ENCODE measurements at places on chromosomes 16 and 17.
A peak's percentile ranks its signal among the peaks of the same experiment; 100 is the strongest.

DNA sequence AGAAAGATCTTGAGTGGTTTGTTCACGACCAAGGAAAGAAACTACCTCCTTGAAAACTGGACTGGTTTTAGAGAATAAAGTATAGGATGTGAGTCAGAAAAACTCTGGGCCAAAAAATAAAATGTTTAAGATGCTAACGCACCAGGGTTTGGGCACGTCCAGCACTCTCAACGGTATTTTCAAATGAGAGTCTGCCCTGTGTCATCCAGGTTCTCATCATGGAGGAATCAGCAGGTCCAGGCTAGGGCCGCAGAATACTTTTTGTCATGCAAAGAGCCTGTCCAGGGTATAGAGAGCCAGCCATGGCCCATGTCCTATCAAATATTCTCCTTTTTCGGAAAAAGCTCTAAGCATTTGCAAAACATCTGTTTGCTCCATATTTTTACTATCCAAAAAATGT, 2.4 kb downstream of the NXN start:
- no peak for DNase-seq

- no peak for DNase-seq
Observed at GRCh38 chr17:17626840-17627239, 35.3 kb upstream of the PEMT start.

- no peak for DNase-seq
Observed at GRCh38 chr17:3557768-3558583, at the start of gene TRPV3. Gene TRPV3 (minus strand): TSS chr17:3557812. CDS start chr17:3554850, 2,962 bp downstream.

DNA sequence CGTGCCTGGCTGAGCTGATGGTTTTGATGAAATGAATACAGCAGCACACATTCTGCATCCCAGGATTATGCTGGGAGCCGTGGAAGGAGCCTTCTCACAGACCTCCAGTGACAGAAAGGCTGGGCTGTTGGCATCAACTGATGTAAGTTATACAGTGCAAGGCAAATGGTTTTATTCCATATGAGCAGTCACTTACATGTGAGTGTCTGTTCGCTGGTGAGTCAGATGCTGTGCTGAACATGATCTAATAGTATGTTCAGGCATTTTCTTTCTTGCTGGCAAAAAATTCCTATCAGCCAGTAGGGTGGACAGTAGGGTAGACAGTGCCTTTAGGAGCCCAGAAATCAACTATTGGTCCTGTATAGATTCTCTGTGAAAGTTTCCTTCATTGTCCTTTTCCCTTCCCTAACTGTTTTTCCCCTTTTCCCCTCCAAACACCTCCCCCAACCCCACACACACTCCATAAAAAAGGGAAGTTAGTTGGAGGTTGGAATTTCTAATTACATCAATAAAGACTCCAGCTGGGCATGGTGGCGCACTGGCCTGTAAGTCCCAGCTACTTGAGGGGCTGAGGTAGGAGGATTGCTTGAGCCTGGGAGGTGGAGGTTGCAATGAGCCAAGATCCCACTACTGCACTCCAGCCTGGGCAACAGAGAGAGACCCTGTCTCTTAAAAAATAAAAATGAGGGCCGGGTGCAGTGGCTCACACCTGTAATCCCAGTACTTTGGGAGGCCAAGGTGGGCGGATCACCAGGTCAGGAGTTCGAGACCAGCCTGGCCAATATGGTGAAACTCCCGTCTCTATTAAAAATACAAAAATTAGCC, 36.2 kb downstream of the LDHD start:
- peak; percentile 38 for DNase-seq

DNA sequence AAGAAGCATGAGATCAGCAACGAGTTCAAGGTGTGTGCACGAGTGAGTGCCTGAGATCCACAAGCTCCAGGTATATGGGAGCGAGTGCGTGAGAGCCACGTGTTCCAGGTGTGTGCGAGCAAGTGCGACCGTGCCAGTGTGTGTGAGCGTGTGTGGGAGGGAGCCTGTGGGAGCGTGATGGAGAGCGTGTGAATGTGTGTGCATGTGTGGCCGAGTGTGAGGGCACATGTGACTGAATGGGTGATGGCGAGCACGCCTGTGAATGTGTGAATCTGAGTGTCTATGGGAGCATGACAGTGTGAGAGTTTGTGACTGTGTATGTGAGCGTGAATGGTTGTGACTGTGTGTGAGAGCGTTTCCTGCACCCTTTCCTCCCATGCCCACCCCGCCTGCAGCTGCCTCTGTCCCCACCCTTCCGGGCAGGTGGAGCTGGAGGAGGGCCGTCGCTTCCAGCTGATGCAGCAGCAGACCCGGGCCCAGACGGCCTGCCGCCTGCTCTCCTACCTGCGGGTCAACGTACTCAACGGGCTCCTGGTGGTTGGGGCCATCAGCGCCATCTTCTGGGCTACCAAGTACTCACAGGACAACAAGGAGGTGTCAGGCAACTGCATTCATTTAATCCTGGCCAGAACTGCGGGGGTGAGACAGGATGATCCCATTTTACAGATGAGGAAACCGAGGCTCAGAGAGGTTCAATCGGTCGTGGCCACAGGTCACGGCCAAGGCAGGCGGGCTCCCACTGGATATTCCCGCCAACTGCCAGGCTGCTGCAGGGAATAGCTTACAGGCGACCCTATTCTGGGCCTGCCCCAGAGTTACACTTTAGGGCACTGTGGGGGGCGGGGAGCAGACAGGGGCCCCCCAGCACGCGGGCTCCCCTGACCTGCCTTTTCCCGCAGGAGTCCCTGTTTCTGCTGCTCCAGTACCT, 3.7 kb downstream of the TMC8 start:
- DNase-seq, result no peak

Measured in HS-27A (cell line).